ENCODE measurements at places on chromosomes 5 and 9.

DNA sequence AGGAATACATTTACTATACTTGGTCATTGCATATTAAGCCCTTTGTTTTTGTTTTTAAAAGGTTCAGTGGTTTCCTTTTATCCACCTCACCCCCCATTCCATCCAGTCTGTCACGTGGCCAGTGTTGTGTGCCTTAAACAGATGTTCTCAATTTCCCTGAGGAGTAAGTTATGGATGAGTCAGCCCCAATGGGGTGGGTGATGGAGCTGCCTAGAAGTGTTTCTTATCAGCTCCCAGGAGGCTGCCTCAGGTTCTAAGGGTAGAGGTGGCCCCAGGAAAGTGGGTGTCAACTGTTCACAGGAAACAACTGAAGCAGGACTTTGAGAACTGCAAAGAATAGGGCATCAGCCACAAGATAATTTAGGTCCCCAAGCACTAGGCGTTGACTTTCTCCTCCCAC is 41.1 kb downstream of the ACTBL2 start:
- DNase-seq: no peak

- DNase-seq: no peak
Measured at GRCh38 chr9:114911167-114911821, 19.1 kb downstream of the TNFSF8 start.

GRCh38 chr5:3068401-3068800 is 316.9 kb upstream of the IRX2 start:
- DNase-seq: no peak

- DNase-seq: no peak
Measured at GRCh38 chr9:36935768-36936497, 98.1 kb downstream of the PAX5 start.

DNA sequence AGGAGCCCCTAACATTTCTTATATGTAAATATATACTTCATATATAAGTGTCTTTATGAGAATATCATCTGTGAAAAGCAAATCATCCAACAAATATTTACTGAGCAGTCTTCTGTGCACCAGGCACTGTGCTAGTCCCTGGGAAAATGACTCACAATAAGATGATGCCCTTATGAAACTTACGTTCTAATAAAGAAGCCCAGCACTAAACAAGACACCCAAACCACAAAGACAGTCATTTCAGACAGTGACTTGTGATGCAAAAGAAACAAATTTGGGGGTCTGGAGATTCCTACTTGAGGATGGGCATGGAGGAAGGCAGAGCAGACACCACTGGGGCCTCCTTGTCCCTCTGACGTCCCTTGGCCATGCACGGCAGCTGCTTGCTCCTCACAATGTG is 30.6 kb upstream of the PPP1R2B start:
- no peak for DNase-seq

DNA sequence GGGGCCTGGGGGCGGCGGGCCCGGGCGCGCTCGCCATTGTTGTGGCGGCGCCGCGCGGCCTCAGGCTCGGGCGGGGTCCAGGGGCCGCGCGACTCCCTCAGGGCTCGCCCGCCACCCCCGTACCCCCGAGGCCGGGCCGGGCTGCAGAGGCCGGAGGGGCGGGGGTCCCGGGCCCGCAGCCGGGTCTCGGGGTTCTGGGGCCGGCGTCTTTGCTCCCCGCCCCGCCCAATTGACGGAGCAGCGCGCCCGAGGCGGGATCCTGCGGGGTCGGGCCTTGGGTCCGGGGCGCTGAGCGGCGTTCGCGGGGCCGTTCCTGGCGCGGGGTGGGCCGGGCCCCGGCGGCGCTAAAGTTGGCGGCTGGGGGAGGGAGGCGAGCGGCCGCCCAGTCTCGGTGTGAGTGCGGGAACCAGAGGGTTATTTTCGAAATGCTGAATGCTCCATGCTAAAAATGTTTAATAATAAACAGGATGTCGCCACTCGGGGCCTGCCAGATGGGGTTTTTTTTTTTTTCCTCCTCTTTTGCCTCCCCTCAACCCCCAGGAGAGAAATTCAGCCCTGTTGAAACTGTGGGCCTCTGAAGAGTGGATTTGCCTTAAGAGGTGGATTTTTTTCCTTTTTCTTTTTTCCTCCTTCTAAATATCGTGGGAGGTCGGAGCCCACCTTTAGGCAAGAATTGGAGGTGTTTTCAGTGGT is 724 bp downstream of the PRRC2B start:
- DNase-seq: no peak

- DNase-seq: peak; percentile 28
Measured at GRCh38 chr5:119452373-119453039, at the start of gene HSD17B4. Gene HSD17B4, plus strand, starts transcription at chr5:119452497. Its CDS starts 79 bp downstream, at chr5:119452576.
